ENCODE measurements at places on chromosomes 6 and 20. TPM values are rescaled to one million over a fixed set of nuclear protein-coding genes. Genes with fewer than 3 reads are reported as not detected.
A peak's percentile ranks its signal among the peaks of the same experiment; 100 is the strongest.

The NKAPL gene
- 0.25 TPM for total RNA-seq

The CDH4 gene
- not detected for total RNA-seq

The TAAR6 gene
- not detected for total RNA-seq

The ADA gene
- total RNA-seq: 33.8 TPM

The STX11 gene
- total RNA-seq: 19.6 TPM

The VIP gene
- not detected for total RNA-seq

The KIAA0408 gene
- 2.6 TPM for total RNA-seq

DNA sequence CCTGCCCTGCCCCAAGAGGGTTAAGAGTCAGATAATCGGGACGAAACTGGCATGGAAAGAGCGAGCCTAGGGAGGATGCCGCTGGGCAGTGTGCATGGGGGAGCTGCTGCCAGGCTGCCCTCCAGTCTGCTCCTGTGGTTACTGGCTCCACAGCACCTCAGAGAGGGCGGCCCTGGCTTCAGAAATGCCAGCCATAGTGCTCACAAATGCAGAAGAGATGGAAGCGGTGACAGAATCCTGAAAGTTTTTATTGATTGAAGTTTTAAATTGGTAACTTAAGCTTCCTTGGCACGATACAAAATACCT, 57.9 kb downstream of the VAPB start:
- no peak for DNase-seq

GRCh38 chr6:137000825-137001224, 43.9 kb downstream of the IL20RA start:
- DNase-seq: no peak

- no peak for DNase-seq
Observed at GRCh38 chr6:163940705-163941623, 526.4 kb downstream of the QKI start.

DNA sequence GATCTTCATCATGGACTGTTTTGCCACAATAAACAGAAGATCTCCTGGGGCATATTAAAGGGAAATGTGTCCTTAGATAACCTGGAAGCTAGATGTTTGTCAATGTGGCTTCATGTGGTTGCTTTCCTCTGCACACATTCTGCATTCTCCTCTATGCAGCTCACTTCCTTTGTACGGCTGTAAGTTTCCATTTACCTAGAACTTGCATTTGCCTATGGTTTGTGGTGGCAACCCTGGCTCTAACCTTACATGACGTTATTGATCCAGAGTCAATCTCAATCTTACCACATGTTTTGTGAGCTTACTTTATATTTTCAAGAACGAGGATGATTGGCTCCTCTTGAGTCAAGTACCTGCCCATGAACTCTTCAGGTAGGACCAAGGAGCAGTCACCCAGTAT, 863.1 kb downstream of the MAFB start:
- no peak for DNase-seq

GRCh38 chr6:152552616-152553209, 84.4 kb downstream of the SYNE1 start:
- peak; percentile 55 for DNase-seq

- DNase-seq: no peak
Observed at GRCh38 chr6:150406948-150407347, 38.1 kb downstream of the IYD start.

- no peak for DNase-seq
Observed at GRCh38 chr6:46888578-46888977, 33.2 kb downstream of the ADGRF5 start.

DNA sequence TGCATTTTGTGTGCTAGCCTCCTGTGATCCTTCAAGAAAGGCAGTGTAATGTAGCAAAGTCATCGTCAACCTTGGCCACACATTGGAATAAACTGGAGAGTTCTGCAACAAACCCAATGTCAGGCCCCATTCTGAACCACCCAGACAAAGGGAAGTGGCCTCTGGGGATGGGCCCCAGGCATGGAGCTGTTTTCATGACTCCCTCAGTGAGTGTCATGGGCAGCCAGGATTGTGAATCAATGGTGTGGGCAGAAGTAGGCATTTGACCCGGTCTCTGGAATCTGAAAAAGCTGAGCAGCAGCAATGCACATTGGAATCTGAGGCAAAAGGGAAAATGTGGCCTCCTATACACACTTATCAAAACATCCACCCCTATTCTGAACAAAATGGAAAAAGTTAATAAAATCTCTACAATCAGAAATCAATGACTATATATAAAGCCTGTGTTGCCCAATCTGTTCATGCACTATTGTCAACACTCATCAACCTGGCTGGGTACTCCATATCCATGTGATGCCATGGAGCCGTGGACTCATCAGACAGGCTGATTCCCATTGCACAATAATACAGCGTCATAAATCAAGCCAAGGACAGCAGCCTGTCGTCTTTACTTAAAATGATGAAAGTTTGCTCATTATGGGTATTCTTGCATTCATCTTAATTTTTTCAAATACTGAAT, 134.9 kb upstream of the STMND1 start:
- DNase-seq: no peak

- DNase-seq: no peak
Observed at GRCh38 chr20:48735112-48735511, 92.7 kb downstream of the PREX1 start.

DNA sequence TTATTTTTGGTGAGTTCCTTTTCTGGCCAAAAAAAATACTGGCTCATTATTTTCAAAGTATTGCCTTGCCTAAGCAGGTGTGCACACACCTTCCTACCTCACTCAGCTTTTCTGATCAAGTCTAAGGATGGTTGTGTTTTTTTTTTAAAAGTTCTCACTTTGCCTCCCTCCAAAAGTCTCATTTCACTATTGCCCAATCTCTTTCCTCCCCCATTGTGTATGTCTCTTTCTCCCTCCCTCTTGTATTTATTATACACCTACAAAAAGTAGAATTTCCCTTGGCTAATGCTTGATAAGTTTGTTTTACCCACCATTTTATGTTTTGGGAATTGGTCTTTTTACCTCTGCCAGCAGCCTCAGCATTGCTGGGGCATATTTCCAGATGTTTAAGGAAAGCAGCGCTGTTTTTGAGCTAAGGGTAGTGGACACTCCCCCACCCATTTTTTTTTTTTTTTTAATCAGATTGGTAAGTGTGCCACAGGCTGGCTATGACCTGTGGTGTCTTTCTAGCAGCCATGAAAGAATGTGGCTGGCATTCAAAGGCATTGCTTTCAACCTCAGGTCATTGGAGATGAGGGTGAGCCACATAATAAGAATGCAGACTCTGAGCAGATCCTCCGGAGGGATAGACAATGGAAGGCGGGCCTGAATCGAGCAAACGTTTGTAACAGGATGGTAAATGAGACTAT, 668.6 kb downstream of the UTRN start:
- no peak for DNase-seq

- no peak for DNase-seq
Observed at GRCh38 chr20:44137266-44137801, 49.7 kb downstream of the JPH2 start.

DNA sequence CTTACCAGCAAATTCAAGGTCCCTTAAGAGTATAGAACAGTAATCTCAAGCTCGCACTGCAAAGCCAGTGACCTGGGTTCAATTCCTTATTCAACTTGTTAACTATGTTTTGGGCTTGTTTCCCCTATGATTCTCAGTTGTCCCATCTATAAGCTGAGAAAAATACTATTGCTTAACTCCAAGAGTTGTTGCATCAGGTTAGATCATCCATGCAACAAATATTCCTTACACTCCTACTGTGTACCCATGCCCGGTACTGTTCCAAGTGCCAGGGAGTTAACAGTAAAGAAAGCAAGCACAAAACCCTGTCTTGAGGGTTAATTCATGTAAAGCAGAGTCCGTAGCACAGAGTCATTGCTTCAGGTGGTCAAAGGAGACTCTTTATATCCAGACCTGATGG, 247.3 kb downstream of the MAFB start:
- no peak for DNase-seq

DNA sequence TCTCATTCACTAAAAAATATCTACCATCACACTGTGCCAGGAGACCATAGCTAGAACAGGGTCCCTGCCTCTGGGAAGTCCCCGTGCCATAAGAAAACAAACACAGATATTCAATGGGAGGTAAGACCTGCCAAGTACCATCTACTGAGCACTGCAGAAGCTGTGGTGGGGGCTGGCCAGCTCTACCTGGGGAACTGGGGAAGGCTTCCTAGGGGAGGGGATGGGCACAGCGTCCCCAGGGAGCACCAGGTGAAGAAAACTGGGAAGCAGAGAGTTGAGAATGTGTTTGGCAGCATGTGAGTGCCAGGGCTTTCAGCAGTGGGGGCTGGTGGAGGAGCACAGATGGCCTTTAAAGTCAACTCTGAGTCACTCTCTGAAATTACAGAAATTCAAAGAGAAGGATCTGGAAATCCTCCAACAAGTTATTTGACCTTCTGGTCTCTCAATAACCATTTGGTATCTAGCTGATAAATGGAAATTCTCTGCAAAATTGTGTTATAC, 85.2 kb downstream of the SHLD1 start:
- DNase-seq: peak; percentile 40

- peak; percentile 47 for DNase-seq
Observed at GRCh38 chr6:11198663-11199603, 33.5 kb downstream of the NEDD9 start.

DNA sequence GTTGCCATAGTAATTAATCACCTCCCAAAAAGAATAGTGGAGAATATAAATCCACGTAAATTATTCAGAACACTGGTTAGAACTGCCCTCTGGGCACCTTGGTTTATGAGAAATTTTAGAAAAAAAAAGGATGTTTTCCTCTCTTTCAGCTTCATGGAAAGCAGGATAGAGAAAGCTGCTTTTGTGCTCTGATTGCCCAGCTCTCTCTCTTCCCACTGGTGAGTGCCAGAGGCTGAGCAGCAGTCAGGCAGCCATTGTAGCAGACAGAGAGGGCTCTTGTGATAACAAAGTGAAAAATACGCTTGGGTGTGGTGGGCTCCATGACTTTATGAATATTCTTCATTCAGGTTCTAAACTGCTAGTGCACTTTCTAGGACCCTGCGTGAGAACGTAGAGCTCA, 26.4 kb downstream of the SLC35F1 start:
- no peak for DNase-seq

DNA sequence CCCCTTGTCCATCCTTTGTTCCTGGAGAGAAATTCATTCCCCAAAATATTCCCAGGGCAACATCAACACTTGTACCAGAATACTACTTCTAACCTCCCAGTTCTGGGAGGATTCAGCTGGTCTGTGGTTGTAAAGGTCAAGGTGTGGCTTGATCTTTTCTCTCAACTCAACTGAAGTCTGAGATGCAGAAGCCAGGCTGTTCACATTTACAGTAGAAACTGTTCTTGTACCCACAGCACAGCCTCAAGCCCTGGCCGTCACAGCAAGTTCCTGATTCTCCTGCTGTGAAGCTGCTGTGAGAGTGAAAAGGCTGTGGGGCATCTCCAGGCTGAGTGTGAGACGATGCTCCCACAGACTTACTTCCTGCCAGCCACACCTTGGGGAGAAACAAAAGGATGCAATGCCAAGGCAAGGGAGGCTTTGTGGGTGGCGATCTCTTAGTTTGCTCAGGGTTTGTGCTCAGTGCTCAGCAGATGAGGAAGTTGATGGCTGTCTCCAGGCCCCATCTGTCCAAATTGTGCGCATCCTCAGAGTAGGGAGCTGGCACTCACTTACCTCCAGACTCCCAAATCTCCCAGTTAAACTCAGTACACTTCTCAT, 143.9 kb upstream of the FOXA2 start:
- no peak for DNase-seq

DNA sequence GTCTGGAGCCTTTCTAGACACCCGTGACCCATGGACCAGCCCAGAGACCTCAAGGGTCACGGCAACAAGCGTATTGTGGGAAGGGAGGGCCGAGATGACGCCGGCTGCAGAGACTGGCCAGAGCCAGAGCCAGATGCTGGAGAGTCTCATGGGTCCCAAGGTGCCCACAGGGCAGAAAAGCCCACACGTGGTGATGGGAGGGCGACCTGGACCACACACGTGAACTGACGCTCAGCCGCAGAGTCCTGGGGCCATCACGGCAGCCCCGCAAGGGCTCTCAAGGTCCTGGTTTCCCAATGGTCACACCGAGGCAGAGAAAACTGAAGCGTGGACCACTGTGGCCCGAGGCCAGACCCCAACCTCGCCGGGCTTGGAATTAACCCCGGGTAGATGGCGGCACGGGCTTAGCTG, 92.6 kb downstream of the YTHDF1 start:
- peak; percentile 1 for DNase-seq

GRCh38 chr6:156880913-156881312, 103.7 kb downstream of the ARID1B start:
- no peak for DNase-seq

DNA sequence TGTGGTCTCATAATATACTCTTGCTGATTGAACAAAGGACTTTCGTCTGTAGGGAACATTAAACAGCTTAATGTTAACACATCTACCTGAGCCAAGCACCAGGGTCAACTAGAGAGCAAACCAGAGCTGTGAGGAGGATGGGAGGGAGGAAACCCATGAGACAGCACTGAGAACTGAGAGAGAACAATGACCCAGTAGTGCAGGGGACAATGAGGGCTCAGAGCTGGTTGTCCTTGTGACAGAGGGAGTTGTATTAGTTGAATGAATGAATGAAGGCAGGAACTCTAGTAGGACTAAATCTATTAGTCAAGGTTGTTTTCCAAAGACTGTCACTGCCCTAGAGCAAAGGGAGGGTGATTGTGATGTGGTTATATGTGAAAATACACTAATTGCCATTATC, 28.2 kb upstream of the GSTA4 start:
- DNase-seq: no peak

- DNase-seq: peak; percentile 35
Observed at GRCh38 chr20:3077618-3078134, 6.3 kb downstream of the OXT start.

Measured in activated CD4-positive, alpha-beta T cell treated with anti-CD3 and anti-CD28 coated beads for 36 hours (primary cell).